Stimulated activated CD4-positive, alpha-beta T cell treated with anti-CD3 and anti-CD28 coated beads, Interleukin-4, amount 100 ng/mL, for 48 hours (primary cell): ENCODE measurements at places on chromosomes 4 and X.

DNA sequence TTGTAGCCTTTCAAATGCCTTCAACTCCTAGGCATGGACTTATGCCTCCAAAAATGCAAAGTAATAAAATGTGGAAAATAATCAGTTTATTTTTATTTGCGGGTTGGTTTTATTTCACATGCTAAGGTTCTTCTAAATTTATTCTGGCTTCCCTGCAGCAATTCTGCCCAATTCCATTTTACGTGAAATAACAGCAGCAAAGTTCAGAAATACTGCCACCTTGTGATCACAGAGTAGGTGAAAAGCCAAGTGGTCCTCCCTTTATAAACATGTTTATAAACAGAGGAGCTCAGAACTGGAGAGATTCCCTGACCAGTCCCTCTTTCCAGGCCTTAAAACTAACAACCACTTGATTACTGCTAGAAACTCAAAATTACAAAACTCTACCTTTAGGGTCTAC, 14.7 kb upstream of the DCHS2 start:
- DNase-seq = no peak

GRCh38 chr4:85656759-85657505, 182.0 kb downstream of the ARHGAP24 start:
- DNase-seq = no peak

- DNase-seq = no peak
These were observed 135.5 kb downstream of the PALLD start for GRCh38 chr4:168632301-168632725.

DNA sequence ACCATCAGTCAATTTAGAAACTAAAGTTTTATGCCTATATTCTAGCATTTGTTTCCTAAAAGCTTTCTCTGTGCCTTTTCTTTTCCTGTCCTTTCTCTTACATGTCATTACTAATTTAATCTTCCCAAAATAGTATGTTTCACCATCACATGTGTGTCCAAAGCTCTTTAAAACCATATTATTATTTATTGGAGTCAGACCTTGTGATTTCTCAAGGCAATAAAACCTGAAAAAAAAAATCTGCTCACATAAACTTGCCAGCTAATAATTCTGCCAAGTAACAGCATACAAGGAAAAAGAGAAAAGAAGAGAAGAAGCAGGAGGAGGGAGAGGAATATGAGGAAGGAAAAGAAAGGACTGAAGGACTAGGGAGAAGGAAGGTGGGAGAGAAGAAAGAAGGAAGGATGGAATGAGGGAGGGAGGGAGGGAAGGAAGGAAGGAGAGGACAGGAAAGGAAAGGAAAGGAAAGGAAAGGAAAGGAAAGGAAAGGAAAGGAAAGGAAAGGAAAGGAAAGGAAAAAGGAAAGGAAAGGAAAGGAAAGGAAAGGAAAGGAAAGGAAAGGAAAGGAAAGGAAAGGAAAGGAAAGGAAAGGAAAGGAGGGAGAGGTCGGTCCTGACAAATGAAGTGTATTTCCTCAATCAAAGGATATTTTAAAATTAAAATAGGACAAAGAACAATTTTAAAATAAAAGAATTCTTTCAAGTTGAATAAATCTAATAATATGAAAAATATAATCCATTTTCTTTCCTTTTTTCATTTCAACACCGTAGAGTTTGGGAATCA, 57.4 kb downstream of the ANTXR2 start:
- no peak for DNase-seq

GRCh38 chr4:168485156-168485910, 5.0 kb upstream of the DDX60L start:
- DNase-seq = no peak

DNA sequence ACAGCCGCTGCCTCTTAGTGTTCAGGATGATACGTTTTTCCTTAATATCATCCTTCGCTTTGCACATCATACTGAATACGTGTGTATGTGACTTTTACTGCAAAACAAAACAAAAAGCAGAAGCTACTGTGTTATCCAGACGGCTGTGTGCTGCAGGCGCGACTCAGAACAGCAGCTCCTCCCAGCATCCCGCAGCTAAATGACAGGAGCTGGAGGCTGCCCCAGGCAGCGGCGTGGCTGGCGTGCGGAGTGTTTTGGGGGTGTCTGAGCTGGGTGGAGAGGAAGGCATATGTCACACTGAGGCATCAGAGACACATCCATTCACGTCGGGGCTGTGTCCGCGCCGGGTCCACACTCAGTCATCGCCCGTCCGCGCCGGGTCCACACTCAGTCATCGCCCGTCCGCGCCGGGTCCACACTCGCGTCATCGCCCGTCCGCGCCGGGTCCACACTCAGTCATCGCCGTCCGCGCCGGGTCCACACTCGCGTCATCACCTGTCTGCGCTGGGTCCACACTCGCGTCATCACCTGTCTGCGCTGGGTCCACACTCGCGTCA, 16.6 kb downstream of the PCGF3 start:
- no peak for DNase-seq
